Upper lobe of right lung (tissue), 1 donor: ENCODE measurements at places on chromosomes 16 and 17. TPM values are rescaled to one million over a fixed set of nuclear protein-coding genes. Genes with fewer than 3 reads are reported as not detected.

- H3K36me3 ChIP-seq, result no peaks in the 10 kb centered on the region
- no peak overlapping the region for H3K27ac ChIP-seq
- H3K27me3 ChIP-seq, result peaks cover 40% of the 10 kb centered on the region
These were observed 1.3 kb downstream of the HBQ1 start for GRCh38 chr16:181565-182021.

- no peaks in the 10 kb centered on the region for H3K4me1 ChIP-seq
- no peaks in the 10 kb centered on the region for H3K27me3 ChIP-seq
- H3K4me3 ChIP-seq, result no peak overlapping the region
- no peaks in the 10 kb centered on the region for H3K36me3 ChIP-seq
- DNase-seq, result no peak
These were observed 15.4 kb downstream of the COX6A2 start for GRCh38 chr16:31412750-31413149.

DNA sequence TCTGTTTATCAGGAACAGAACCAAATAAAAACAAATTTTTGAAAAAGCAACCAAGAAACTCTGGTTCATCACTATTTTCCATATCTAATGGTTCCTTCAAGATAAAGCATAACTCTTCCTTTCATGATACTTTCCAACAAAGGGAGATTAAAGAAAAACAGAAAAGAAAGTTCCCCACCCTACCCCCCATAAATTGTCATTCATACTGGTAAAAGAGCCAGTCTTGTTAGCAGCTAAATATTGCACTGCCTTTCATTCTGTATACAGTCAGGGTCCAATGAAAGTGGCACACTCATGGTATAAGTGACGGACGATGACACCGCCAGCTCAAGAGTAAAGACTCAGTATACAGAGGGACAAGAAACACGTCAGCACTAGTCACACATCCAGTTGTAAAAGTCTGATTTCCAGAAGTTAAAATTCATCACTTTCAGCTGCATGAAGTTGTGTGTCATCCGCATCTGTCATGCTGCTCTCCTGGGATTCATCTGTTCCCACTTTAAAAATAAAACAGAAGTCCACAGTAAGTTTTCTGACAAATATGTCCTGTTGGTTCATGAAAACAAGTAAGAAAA is 68.5 kb downstream of the CDC27 start:
- H3K4me3 ChIP-seq, result no peak overlapping the region
- no peak overlapping the region for H3K27ac ChIP-seq
- H3K36me3 ChIP-seq, result peaks cover 57% of the 10 kb centered on the region
- no peak for DNase-seq
- no peaks in the 10 kb centered on the region for H3K27me3 ChIP-seq
- no peaks in the 10 kb centered on the region for H3K4me1 ChIP-seq

GRCh38 chr17:80838311-80839025 is 153.2 kb upstream of the CHMP6 start:
- no peak for DNase-seq
- no peak overlapping the region for H3K4me3 ChIP-seq
- peaks cover 2% of the 10 kb centered on the region for H3K4me1 ChIP-seq

- no peaks in the 10 kb centered on the region for H3K27me3 ChIP-seq
- no peak overlapping the region for H3K27ac ChIP-seq
- no peak overlapping the region for H3K4me3 ChIP-seq
These were observed 1109.7 kb downstream of the CDH11 start for GRCh38 chr16:64012166-64012565.

- H3K27me3 ChIP-seq, result no peaks in the 10 kb centered on the region
- peaks cover 16% of the 10 kb centered on the region for H3K4me1 ChIP-seq
- no peak for DNase-seq
- no peak overlapping the region for H3K4me3 ChIP-seq
These were observed 9.8 kb downstream of the SMIM5 start for GRCh38 chr17:75642784-75643642.

The KRT32 gene
- not detected for total RNA-seq
